ENCODE measurements at places on chromosomes 1 and 21. TPM values are rescaled to one million over a fixed set of nuclear protein-coding genes. Genes with fewer than 3 reads are reported as not detected.

- H3K27me3 ChIP-seq = no peaks in the 10 kb centered on the region
- no peak overlapping the region for H3K27ac ChIP-seq
- DNase-seq = no peak
- H3K4me3 ChIP-seq = no peak overlapping the region
- H3K36me3 ChIP-seq = peaks cover 11% of the 10 kb centered on the region
These were observed 53.3 kb downstream of the ZFYVE9 start for GRCh38 chr1:52195161-52195560.

- peaks cover 9% of the 10 kb centered on the region for H3K4me1 ChIP-seq
- H3K36me3 ChIP-seq = no peaks in the 10 kb centered on the region
- H3K27ac ChIP-seq = no peak overlapping the region
- no peaks in the 10 kb centered on the region for H3K27me3 ChIP-seq
- H3K4me3 ChIP-seq = no peak overlapping the region
- DNase-seq = no peak
These were observed 40.0 kb upstream of the RHOU start for GRCh38 chr1:228695015-228695955.

Gene FCN3
- total RNA-seq = not detected

DNA sequence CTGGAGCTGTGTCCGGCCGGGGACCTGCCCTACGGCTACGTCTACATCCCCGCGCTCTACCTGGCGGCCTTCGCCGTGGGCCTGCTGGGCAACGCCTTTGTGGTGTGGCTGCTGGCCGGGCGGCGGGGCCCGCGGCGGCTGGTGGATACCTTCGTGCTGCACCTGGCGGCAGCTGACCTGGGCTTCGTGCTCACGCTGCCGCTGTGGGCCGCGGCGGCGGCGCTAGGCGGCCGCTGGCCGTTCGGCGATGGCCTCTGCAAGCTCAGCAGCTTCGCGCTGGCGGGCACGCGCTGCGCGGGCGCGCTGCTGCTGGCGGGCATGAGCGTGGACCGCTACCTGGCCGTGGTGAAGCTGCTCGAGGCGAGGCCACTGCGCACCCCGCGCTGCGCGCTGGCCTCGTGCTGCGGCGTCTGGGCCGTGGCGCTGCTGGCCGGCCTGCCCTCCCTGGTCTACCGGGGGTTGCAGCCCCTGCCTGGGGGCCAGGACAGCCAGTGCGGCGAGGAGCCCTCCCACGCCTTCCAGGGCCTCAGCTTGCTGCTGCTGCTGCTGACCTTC, 412 bp downstream of the GPR25 start:
- no peaks in the 10 kb centered on the region for H3K36me3 ChIP-seq
- no peak overlapping the region for H3K27ac ChIP-seq
- no peak for DNase-seq
- peaks cover 58% of the 10 kb centered on the region for H3K27me3 ChIP-seq

GRCh38 chr1:21007876-21008275, 168.8 kb downstream of the EIF4G3 start:
- no peak overlapping the region for H3K27ac ChIP-seq
- H3K36me3 ChIP-seq = no peaks in the 10 kb centered on the region
- peaks cover 5% of the 10 kb centered on the region for H3K4me1 ChIP-seq
- no peaks in the 10 kb centered on the region for H3K27me3 ChIP-seq
- H3K4me3 ChIP-seq = no peak overlapping the region
- DNase-seq = no peak

Gene FLG2
- not detected for total RNA-seq

- peak overlapping the region; percentile 71 for H3K27ac ChIP-seq
- H3K4me1 ChIP-seq = peaks cover 30% of the 10 kb centered on the region
These were observed 1.6 kb upstream of the DYRK3 start for GRCh38 chr1:206633708-206634121.

- peaks cover 4% of the 10 kb centered on the region for H3K27me3 ChIP-seq
- no peak overlapping the region for H3K4me3 ChIP-seq
- no peaks in the 10 kb centered on the region for H3K4me1 ChIP-seq
- no peaks in the 10 kb centered on the region for H3K36me3 ChIP-seq
- DNase-seq = no peak
These were observed 260.6 kb downstream of the CACNA1E start for GRCh38 chr1:181743878-181744312.

Gene KCNN3
- 0.04 TPM for total RNA-seq

Gene PRDM16
- 0.12 TPM for total RNA-seq

DNA sequence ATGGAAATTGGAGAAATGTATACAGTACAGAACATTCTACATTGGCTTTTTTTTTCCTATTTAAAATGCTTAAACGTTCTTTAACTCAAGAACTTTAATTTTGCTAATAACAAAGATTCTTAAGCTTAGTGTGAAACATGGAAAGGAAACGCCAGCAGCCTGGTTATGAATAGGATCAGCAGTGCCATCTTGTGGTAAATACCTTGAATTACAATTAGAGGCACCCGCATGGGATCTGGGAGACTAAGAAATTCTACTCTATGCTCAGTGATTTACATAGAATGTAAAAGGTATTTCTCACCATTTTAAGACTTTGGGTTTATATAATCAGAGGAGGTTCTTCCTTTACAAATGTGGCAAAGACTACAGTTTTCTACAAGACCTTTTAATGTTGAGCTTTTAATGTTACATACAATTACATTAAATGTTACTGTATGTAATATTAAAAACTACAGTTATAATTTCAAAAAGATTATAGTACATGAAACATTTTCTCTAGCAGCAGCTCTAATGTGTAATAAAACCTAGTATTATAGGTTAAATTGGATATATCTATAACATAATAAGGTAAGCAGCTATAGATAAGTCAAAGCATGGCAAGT, 32.1 kb upstream of the APOBEC4 start:
- no peaks in the 10 kb centered on the region for H3K36me3 ChIP-seq
- DNase-seq = peak; percentile 5
- H3K27me3 ChIP-seq = peaks cover 4% of the 10 kb centered on the region
- peaks cover 8% of the 10 kb centered on the region for H3K4me1 ChIP-seq
- H3K27ac ChIP-seq = no peak overlapping the region

GRCh38 chr1:217109928-217110327, 386.7 kb upstream of the ESRRG start:
- H3K27ac ChIP-seq = no peak overlapping the region
- no peak for DNase-seq
- H3K4me3 ChIP-seq = no peak overlapping the region

DNA sequence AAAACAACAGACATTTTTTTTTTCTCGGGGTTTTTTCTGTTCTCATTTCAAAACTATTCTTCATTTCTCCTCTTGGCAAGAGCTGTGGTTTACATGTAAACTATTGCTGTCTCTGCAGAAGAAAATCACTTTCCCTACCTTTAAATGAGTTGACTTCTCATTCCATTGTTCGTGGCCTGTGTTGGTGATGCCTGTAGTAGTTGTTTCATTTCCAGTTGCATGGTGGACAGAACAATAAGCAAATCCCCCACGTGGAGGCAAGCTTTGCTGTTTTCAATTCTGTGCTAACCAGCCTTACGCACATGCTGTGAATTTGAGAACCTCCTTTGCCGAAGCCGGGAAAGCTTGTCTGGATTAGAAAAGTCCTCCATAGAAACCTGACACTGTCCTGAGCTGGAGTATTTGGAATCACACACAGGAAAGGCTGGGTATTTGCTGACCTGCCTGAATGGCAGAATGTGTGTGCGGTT, 26.2 kb upstream of the MAP3K7CL start:
- no peaks in the 10 kb centered on the region for H3K4me1 ChIP-seq
- peaks cover 7% of the 10 kb centered on the region for H3K36me3 ChIP-seq
- H3K27ac ChIP-seq = no peak overlapping the region
- DNase-seq = no peak
- no peaks in the 10 kb centered on the region for H3K27me3 ChIP-seq
- no peak overlapping the region for H3K4me3 ChIP-seq

DNA sequence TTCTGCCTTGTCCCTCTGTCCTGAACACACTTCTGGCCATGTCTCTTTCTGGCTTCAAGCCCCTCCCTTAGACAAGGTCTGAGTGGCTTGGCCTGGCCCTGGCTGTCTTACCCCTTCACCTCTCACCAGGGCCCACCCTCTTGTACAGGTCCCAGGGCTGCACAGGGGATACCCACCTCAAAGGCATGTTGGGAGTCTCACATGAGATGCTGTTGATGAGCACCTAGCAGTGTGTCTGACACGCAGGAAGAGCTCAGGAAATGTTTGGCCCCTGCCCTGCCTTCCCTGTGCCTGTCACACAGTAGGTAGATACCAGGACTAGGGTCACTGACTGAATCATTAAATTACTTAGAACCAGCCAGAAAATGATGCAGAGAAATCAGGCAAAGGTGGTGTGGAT, 16.6 kb downstream of the ZNF362 start:
- peaks cover 10% of the 10 kb centered on the region for H3K4me1 ChIP-seq
- H3K27ac ChIP-seq = no peak overlapping the region
- H3K27me3 ChIP-seq = no peaks in the 10 kb centered on the region
- no peak for DNase-seq
- H3K36me3 ChIP-seq = no peaks in the 10 kb centered on the region

GRCh38 chr1:18776777-18777176, 82.7 kb downstream of the TAS1R2 start:
- H3K27ac ChIP-seq = no peak overlapping the region
- peaks cover 38% of the 10 kb centered on the region for H3K27me3 ChIP-seq
- H3K4me3 ChIP-seq = no peak overlapping the region
- no peaks in the 10 kb centered on the region for H3K4me1 ChIP-seq

DNA sequence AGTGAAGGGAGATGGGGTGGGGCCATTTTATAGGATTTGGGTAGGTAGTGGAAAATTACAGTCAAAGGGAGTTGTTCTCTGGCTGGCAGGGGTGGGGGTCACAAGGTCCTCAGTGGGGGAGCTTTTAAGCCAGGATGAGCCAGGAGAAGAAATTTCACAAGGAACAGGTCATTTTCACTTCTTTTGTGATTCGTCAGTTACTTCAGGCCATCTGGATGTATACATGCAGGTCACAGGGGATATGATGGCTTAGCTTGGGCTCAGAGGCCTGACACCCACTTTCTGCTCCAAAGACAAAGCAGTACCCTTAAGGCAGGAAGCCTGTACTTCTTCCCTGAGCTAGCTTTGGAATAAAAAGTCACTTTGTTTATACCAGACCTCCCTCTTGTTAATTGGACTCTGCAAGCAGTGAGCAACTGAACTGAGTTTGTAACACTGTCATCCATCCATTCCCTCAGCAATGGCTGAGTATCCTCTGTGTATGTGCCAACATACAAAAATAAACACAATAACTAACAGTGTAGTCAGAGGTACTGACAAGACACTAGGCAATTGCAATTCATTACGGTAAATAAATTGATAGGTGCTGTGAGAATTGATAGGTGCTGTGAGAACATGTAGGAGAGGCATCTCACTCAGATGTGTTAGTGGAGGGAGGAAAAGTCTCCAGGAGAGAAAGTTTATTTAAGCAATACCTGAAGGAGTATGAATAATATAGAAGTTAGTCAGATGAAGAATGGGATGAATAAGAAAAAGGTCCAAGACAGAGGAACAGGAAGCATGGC, 14.7 kb upstream of the RGS2 start:
- H3K4me1 ChIP-seq = no peaks in the 10 kb centered on the region
- H3K27ac ChIP-seq = no peak overlapping the region
- no peak overlapping the region for H3K4me3 ChIP-seq
- no peaks in the 10 kb centered on the region for H3K36me3 ChIP-seq
- peaks cover 5% of the 10 kb centered on the region for H3K27me3 ChIP-seq
- DNase-seq = no peak

DNA sequence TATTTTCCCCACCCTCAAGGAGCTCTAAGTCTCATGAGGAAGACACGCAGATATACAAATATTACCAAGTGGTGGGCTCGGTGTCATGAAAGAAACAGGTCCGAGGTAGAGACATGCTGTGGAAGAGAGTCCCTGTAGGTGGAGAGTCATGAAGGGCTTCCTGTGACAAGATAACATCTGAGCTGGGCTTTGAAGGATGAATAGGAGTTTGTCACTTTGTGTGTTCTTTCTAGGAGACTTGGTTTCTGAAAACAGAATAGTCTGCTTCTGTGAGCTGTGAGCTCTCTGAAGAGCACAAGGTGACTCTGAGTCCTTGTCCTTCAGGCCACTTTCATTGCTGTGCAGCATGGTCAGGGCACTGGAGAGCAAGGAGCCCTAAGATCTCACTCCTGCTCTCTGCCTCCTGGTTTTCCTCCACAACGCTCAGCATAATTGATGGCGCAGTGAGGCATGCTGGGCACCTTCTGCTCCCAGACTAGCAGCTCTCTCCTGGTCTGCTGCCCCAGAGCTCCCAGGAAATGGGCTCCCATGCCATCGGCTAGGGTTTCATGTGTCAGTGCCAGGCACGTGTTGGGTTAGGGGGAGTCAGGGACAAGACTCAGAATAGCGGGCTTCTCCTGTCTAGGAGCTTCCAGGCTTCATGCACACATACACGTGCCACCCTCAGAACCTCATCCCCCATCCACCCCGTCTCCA, 209.9 kb upstream of the CSF3R start:
- no peak for DNase-seq
- no peak overlapping the region for H3K4me3 ChIP-seq

DNA sequence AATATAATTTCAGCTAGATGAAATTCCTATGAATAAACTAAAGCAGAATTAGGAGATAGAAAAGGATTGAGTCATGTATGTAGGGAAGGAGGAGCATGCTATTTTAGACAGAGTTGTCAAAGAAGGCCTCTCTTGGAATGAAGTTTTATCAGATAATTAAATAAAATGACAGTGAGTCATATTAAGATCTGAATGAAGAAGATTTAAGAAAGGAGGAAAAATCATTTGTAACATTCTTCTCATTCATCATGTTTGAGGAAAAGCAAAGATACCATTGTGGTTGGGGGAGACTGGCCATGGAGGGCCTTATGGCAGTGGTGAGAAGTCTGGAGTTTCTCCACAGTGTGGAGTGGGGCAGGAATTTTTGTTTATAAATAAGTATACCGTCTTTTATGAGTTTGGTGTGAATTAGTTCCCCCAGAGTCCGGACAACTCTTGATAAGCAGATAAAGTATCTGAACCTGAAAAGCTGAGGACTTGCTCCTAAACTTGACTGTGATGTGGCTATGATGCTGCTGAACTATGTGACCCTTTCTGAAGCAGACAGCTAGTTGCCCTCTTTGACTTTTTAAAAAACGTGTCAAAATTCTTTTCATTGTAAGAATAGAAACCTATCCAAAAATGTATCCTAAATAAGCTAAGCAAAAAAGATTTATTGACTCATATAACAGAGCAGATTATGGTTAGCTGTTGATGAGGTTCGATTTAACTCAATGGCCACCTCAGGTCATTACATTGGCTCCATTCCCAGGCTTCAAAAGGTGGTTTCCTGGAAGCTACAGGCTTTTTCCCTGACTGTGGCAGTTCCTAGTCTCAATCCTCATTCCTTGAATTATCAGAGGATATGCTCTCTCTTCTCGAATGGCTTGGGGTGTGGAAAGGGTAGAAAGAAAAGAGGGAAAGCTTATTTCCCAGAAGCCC, 90.8 kb downstream of the LHX9 start:
- H3K27ac ChIP-seq = no peak overlapping the region
- no peaks in the 10 kb centered on the region for H3K4me1 ChIP-seq
- no peak overlapping the region for H3K4me3 ChIP-seq
- no peaks in the 10 kb centered on the region for H3K27me3 ChIP-seq
- no peak for DNase-seq
- H3K36me3 ChIP-seq = peaks cover 5% of the 10 kb centered on the region

- H3K27ac ChIP-seq = no peak overlapping the region
- no peaks in the 10 kb centered on the region for H3K36me3 ChIP-seq
- no peak for DNase-seq
- H3K4me3 ChIP-seq = no peak overlapping the region
These were observed 151.3 kb upstream of the PTGFR start for GRCh38 chr1:78339490-78339889.
